GM23248 (cell line): ENCODE measurements at places on chromosomes 7 and 10. TPM values are rescaled to one million over a fixed set of nuclear protein-coding genes. Genes with fewer than 3 reads are reported as not detected.
A peak's percentile ranks its signal among the peaks of the same experiment; 100 is the strongest.

NPFFR1 gene
- not detected in 2 replicates for total RNA-seq

- peak; percentile 43 for DNase-seq
These were observed 20.5 kb upstream of the CRYGN start for GRCh38 chr7:151460474-151460855.

GRCh38 chr7:5423976-5424748, 528 bp upstream of the TNRC18 start:
- DNase-seq, result peak; percentile 100

DNA sequence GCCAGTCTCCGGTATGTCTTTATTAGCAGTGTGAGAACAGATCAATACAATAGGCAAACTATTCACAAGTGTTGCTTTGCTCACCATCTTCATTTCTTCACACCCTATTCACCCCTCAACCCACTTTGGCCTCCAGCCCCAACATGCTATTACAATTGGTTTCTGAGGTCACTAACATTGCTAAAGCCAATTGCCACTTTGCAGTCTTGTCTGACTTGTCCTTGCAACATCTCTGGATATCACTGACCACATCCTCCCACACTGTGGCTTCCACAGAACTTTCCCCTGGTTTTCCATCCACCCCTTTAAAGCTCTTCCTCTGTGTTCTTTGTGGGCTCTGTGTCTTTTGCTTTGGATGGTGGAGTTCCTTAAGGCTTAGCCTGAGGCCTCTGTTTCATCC, 5.2 kb upstream of the APBB1IP start:
- peak; percentile 74 for DNase-seq

DNA sequence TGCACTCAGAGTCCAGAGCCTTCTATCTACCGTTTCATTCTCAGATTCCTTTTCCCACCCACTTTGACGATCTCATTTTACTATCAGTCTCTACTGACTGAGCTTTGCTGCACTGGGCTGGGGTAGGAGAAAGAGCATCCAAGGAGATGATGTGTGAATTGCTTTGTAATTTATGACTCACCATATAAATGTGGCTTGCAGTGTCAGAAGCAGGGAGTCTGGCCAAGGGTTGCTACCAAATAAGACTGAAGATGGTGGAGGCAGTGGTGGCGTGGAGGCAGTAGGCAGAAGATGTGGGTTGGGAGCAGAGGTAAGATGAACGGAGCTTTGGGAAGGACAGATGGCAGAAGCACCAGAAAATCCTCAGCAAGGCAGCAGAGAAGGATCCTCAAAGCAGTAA, 73.3 kb upstream of the AGK start:
- peak; percentile 16 for DNase-seq
